Activated CD4-positive, alpha-beta T cell treated with anti-CD3 and anti-CD28 coated beads, Interleukin-2, amount 10 ng/mL, durations not matched to agents 7 days and 5 days (primary cell): ENCODE measurements at places on chromosomes 7 and 10. TPM values are rescaled to one million over a fixed set of nuclear protein-coding genes. Genes with fewer than 3 reads are reported as not detected.

DNA sequence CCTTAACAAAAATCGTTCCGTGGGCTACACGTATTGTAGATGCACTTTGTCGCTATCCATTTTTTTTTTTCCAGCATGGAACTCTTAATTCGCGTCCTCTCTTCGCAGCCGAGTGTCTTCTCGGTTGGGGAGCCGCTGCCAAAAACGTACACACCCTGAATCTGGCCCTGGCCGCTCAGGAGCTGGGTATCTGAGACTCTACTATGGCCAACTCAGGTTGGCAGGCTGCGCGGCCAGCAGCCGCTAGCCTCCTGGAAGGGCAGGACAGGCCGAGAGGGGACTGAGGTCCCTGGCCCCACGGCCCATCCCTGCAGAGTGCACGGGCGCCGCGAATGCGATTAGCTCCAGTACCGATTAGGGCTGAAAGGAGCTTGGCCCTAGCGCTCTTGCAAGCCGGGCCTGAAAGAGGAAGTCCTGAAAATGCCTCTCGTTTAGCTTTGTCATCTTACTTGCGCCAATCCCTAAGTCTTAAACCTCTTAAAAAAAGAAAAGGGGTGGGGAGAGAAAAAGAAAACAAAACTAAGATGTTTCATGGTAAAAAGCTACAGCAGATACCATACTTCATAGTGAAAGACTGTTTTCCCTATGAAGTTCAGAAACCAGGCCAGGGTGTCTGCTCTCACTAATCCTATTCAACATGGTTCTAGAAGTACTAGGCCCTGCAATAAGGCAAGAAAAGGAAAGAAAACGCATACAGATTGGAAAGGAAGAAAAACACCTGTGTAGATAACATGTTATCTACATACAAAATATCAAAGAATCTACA, 113.2 kb upstream of the RHEB start:
- DNase-seq: peak; percentile 73
- peaks cover 4% of the 10 kb centered on the region for H3K36me3 ChIP-seq
- no peaks in the 10 kb centered on the region for H3K27me3 ChIP-seq
- H3K27ac ChIP-seq: peak overlapping the region; percentile 98
- peak overlapping the region; percentile 97 for H3K4me3 ChIP-seq

Gene BCCIP
- total RNA-seq: 56.4 TPM

- no peaks in the 10 kb centered on the region for H3K36me3 ChIP-seq
- no peak overlapping the region for H3K4me3 ChIP-seq
- H3K27me3 ChIP-seq: peaks cover 2% of the 10 kb centered on the region
- DNase-seq: peak; percentile 9
Observed at GRCh38 chr7:95686109-95686508, 86.2 kb upstream of the DYNC1I1 start.

GRCh38 chr10:119138346-119139306, 26.9 kb downstream of the SFXN4 start:
- no peak overlapping the region for H3K4me3 ChIP-seq
- DNase-seq: no peak
- H3K27me3 ChIP-seq: no peaks in the 10 kb centered on the region

- H3K36me3 ChIP-seq: no peaks in the 10 kb centered on the region
- no peak overlapping the region for H3K27ac ChIP-seq
- H3K27me3 ChIP-seq: no peaks in the 10 kb centered on the region
- no peaks in the 10 kb centered on the region for H3K4me1 ChIP-seq
- H3K4me3 ChIP-seq: no peak overlapping the region
Observed at GRCh38 chr7:101941481-101942383, 124.3 kb downstream of the CUX1 start.

GRCh38 chr7:157139111-157139809, 534 bp downstream of the UBE3C start:
- peak overlapping the region; percentile 77 for H3K4me3 ChIP-seq
- H3K36me3 ChIP-seq: peaks cover 35% of the 10 kb centered on the region
- no peaks in the 10 kb centered on the region for H3K27me3 ChIP-seq
- DNase-seq: peak; percentile 66

- peaks cover 9% of the 10 kb centered on the region for H3K4me1 ChIP-seq
- peaks cover 86% of the 10 kb centered on the region for H3K27me3 ChIP-seq
- no peak overlapping the region for H3K4me3 ChIP-seq
- no peaks in the 10 kb centered on the region for H3K36me3 ChIP-seq
- no peak overlapping the region for H3K27ac ChIP-seq
Observed at GRCh38 chr7:97008275-97008917, 3.0 kb downstream of the DLX6 start.

Gene TPST1
- total RNA-seq: 0.79 TPM

DNA sequence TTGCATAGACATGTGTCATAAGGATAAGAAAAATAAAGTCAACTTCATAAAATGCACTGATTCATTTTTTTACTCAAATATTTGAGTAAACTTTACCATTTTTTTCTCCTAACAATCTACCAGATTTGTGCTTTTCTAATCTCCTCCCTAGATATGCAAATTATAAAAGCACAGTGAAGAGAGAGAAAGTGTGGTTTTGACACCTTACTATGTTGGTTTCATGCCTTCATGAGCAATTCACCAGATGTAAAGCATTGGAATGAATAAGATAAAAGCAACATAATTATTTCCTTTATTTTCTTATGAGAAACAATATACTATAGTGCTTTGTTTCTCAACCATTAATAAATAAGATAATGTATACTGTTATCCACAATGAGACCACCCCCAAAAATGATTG, 432.5 kb upstream of the PCDH15 start:
- no peaks in the 10 kb centered on the region for H3K27me3 ChIP-seq
- DNase-seq: no peak
- no peaks in the 10 kb centered on the region for H3K4me1 ChIP-seq
- H3K27ac ChIP-seq: no peak overlapping the region
- H3K36me3 ChIP-seq: no peaks in the 10 kb centered on the region

DNA sequence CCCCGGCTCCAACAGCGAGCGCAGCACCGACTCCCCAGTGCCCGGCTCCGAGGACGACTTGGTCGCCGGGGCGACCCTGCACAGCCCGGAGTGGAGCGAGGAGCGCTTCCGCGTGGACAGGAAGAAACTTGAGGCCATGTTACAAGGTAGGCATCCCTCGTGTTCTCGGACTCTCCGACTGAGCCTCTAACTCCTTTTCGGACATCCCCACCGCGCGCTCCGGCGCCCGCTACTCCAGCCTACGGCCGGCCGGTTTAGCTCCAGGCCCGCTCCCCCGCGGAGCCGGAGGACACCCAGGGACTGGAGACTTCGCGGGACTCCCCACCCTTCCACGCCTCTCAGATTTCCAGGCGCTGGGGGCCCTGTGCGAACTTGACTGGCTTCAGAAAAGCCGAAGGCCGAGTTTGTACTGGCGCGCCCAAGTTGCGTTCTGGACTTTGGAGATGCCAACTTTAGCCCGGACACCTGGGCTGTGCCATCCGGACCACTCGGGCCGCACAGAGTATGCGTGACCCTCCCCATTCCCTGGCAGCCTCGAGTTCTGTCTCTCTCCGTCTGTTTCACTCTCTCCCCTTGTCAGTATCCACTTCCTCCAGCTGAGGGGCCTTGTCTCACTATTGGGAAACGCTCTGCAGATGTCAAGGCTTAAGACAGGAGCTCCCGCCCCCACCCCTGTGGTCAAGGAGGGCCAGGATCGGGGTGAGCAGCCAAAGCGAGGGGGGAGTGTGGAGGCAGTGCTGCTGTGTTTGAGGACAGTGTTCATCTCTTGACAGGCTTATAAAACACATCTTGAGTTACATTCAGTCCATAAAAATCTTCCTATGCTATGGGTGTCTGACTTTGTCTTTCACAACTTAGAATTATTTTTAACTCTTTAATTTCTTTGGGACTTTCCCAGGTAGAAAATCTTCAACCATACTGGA, 777 bp downstream of the BICC1 start:
- H3K4me3 ChIP-seq: peak overlapping the region; percentile 47
- peaks cover 7% of the 10 kb centered on the region for H3K4me1 ChIP-seq
- H3K36me3 ChIP-seq: no peaks in the 10 kb centered on the region
- DNase-seq: no peak
- peaks cover 40% of the 10 kb centered on the region for H3K27me3 ChIP-seq

Gene OR2A42
- total RNA-seq: 0.04 TPM

Gene WEE2
- not detected for total RNA-seq

Gene ATOH7
- total RNA-seq: not detected

GRCh38 chr7:81260152-81260551, 341.3 kb upstream of the SEMA3C start:
- no peak overlapping the region for H3K27ac ChIP-seq
- H3K27me3 ChIP-seq: no peaks in the 10 kb centered on the region
- no peak overlapping the region for H3K4me3 ChIP-seq

Gene GNAT3
- not detected for total RNA-seq

Gene NEBL
- total RNA-seq: not detected

Gene SSC4D
- 0.32 TPM for total RNA-seq

DNA sequence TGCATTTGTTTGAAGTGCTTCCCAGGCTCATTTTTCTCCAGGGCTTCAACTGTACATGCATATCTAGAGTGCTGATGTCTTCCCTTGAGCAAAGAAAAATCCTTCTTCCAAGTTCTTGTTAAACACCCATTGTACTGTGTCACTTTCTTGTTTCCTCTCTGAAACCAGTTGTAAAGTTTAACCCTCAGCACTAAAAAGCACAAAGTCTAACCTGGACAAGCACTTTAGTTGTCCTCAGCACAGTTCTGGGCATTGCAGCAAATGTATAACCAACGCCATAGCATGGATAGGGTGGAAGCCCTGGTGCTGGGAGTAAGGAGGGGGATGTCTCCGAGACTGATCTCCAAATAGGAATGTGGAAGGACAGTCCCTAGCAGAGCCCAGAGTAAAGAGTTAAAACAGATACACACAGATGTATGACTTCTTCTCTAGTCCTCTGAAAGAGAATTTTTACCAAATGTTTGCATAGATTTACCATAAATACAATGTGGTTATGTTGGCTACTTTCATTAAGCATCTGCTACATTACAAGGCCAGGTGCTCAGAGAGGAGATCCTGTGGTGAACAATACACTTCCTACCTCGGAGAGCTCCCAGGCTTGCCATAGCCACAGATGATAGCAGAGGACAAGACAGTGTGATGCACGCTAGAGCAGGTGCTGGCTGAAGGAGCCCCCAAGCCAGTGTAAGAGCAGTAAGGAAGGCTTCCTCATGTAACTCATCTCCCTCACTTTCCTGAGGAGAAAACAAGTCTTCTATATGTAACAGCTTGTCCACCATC, 57.0 kb downstream of the DNAJC12 start:
- no peak for DNase-seq
- peaks cover 53% of the 10 kb centered on the region for H3K4me1 ChIP-seq
- H3K4me3 ChIP-seq: no peak overlapping the region
- H3K27me3 ChIP-seq: no peaks in the 10 kb centered on the region
- H3K36me3 ChIP-seq: peaks cover 3% of the 10 kb centered on the region

Gene TMEM176B
- total RNA-seq: not detected

Gene CFAP43
- total RNA-seq: not detected

DNA sequence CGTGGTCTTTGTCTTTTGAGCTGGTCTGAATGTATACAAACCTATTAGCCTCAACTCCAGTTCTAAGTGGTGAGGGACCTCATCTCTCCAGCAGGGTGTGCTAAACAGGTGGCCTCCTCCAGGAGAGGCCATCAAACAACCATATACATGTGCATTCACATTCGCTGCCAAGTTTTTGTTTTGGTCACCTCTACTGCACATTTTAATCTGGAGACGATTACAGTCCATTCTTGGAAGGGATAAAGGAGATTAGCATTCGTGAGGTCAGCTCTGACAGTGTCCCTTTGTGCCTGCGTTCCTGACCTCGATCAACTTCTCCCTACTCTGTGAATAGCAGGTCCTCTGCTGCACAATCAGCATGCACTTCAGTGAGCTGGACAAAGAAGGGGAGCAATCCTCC, 60.8 kb downstream of the RHOBTB1 start:
- DNase-seq: peak; percentile 22
- H3K4me3 ChIP-seq: no peak overlapping the region
- no peaks in the 10 kb centered on the region for H3K36me3 ChIP-seq
- no peak overlapping the region for H3K27ac ChIP-seq
- no peaks in the 10 kb centered on the region for H3K4me1 ChIP-seq

Gene KCNMA1
- total RNA-seq: not detected

DNA sequence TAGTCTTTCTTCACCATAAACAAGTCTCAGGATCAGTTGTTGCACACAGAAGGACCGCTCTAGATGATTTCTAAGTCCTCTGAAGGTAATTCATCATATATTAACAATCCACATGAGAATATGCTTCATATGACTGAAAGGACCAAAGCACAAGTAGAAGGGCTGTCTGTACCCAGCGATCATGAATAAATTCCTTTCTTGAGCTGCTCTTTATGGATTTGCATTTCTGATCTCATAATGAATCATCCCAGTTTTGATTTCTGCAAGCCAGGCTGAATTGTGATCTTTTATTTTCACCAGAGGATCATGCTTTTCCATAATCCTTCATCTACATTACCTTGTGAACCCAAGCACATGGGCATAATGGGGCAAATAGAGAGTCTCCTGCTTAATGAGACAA, 675.6 kb downstream of the MAGI2 start:
- H3K4me1 ChIP-seq: no peaks in the 10 kb centered on the region
- no peaks in the 10 kb centered on the region for H3K27me3 ChIP-seq
- H3K4me3 ChIP-seq: no peak overlapping the region
- H3K27ac ChIP-seq: no peak overlapping the region
- no peaks in the 10 kb centered on the region for H3K36me3 ChIP-seq

- no peak overlapping the region for H3K4me3 ChIP-seq
- DNase-seq: no peak
- no peak overlapping the region for H3K27ac ChIP-seq
- H3K27me3 ChIP-seq: peaks cover 28% of the 10 kb centered on the region
- H3K36me3 ChIP-seq: no peaks in the 10 kb centered on the region
Observed at GRCh38 chr10:132022241-132022640, 40.5 kb upstream of the BNIP3 start.

Gene SPDYE11
- total RNA-seq: not detected

DNA sequence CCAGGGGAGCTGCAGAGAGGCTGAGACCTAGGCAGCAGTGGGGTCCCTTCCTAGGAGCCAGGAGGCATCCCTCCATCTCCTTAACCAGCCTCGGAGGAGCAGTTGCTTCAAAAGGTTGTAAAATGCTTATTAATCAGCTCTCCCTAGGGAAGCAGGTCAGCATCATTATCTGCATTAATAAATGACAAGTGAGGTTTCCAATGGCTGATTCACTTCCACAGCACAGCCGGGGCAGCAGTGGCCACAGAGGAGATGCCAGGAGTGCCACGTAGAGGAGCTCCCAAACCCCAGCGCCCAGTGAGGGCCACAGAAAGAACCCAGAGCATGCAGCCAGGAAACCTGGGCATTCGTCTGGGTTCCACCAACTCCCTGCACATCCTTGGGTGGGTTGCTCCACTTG, 8.2 kb upstream of the NPFFR1 start:
- no peaks in the 10 kb centered on the region for H3K36me3 ChIP-seq
- H3K4me3 ChIP-seq: no peak overlapping the region
- DNase-seq: no peak
- H3K4me1 ChIP-seq: peaks cover 4% of the 10 kb centered on the region

DNA sequence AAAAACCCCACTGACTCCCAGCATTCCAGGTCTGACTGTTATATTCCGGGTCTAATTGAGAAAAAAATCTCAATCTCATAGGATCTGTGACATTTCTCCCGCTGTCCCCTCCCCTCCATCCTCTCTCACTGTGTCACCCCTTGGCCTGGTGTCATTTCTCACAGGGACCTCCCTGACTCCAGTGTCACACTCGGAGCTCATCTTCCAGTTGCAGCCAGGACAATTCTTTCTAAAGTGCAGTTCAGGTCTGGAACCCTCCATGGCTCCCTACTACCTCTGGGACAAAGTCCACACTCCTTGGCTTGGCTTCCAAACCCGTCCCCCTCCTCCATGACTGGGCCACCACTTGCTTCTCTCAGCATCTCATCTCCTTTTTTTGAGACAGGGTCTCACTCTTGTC, 14.2 kb downstream of the MLXIPL start:
- no peak overlapping the region for H3K4me3 ChIP-seq
- H3K36me3 ChIP-seq: no peaks in the 10 kb centered on the region
- peaks cover 2% of the 10 kb centered on the region for H3K4me1 ChIP-seq
- H3K27ac ChIP-seq: peak overlapping the region; percentile 57
- H3K27me3 ChIP-seq: peaks cover 28% of the 10 kb centered on the region
